ENCODE measurements at places on chromosomes 13 and 19.

DNA sequence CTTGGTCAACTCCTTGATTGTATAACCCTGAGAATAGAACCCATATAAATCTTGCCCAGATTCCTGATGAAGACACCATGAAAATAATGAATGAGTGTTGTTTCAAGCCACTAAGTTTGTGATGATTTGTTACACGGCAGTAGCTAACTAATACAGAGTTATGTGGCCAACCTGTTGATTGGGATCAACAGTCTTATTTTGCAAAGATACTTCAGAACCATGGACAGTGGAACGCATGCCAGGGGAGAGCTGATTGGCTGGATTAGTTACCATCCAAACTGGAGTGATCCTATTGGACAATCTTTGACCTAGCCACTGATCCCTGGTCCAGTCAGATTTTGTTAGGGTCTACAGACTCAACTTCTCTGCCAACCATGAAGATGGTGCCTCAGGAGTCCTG lies 26.6 kb downstream of the CD70 start:
- no peak for DNase-seq

- no peak for DNase-seq
Measured at GRCh38 chr19:34366738-34367623, 2.0 kb downstream of the GPI start.

DNA sequence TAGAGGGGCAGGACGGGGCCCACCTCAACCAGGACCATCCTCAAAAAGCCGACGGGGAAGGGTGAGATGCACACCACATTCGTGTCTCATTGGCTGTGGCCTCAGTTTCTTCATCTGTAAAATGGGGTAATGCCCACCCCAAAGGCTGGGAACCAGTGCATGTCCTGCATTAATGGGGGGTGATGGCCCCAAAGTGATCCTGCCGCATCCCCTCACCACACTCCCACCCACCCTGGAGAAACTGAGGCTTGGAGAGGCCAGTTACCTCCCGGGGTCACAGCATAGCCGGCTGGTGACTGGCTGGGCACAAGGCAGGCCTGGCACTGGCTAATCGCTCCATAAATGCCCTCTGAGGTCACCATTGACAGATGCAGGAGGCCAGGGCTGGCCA lies 640 bp upstream of the MIDN start:
- DNase-seq, result no peak

- DNase-seq, result no peak
Measured at GRCh38 chr19:39038098-39038497, 5.7 kb upstream of the FBXO27 start.
